ENCODE measurements at places on chromosomes 2 and 18.

GRCh38 chr2:221267773-221268425 lies 304.2 kb downstream of the EPHA4 start:
- no peak for DNase-seq

- DNase-seq = no peak
Observed at GRCh38 chr2:140893685-140894084, 1237.1 kb downstream of the LRP1B start.

DNA sequence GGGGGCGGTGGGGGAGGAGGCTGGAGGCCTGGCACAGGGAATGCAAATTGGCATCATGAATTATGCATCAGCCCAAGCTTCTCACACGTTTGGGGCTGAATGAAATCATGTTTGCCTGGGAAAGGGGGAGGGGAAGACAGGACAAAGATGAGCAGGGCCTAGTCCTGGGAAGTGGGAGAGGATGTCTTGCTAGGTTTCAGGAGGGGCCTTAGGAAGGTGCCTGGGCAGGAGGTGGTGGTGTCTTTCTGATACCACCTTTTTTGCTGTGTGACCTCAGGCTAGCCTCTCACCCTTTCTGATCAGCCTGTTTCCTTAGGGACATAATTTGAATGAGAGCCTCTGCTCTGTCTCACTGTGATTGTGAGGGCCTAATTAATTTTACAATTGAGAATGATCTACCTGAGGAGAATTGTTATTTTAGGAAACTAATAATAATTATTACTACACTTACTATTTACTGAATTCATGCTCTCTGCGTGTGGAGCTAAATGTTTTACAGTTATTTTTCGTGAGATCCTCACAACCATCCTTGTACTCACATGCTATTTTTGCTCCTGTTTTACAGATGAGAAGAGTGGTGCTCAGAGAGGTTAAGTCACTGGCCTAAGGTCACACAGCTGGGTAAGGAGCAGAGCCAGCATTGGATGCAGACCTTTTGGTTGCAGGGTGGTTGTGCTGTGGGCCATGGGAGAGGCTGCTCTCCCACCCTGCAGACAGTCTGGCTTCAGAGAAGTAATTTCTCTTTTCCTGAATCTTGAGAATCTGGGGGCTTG lies 39.6 kb downstream of the INHBB start:
- no peak for DNase-seq

- no peak for DNase-seq
Observed at GRCh38 chr2:143953451-143954030, 566.4 kb downstream of the ZEB2 start.

DNA sequence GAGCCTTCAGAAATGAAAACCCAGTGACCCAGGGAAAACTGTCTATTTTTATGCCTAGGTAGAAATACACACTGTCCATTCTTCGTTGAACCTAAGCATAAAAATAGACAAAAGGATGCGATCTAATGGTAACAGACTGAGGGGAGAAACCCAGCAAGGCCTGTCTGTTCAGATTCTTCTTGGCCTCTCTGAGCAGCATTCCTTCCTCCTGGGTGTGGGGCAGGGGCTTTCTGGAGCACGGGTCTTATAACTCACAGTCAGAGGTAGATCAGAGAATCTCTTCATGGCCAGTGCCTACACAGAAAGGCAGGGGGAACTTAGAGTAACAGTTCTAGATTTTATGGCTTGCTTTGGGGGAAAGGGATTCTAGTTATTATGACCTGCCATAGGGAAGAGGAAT lies 56.0 kb downstream of the PKDCC start:
- no peak for DNase-seq

DNA sequence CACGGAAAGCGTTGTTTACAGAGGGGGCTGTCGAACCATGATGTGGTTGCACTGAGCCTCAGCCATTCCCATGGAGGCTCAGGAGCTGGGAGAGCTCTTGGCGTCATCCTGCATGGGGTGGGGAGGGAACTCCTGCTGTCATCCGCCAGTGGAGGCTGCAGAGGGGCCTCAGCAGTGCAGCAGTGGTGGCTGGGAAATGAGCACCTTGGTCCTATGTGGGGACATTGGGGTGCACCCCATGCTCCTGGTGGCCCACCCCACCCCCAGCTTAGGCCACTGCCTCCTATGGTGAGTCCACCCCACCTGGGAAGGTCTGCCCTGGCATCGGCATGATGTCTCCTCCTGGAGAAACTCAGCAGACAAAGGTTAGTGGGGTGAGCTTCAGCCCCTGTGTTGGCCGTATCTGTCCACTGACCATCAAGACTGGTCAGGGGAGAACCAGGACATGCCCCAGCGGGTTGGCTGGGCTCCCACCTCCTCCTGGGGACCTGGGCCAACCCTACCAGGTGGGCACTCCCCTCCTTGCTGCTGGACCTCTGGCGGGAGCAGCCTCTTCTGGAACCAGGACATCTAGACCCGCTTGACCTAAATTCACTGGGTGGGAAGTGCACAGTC lies 67.8 kb upstream of the HDAC4 start:
- DNase-seq = no peak

- no peak for DNase-seq
Observed at GRCh38 chr2:162926501-162926900, 87.9 kb upstream of the KCNH7 start.

DNA sequence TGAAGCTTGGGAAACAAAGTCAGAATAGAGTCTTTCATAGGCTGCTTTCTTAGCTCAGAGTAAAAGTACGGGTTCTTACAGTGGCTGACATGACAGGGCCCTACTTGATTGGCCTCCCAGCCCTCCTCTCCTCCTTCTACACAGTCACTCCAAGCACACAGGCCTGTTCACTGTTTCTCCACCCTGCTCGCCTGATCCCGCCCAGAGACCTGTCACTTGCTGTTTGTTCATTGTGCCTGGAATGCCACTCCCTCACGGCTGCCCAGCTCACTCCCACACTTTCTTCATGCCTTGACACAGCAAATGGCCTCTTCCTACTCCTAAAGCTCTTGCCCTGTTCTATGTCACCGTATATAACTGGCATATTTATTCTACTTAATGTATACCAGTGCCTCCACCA lies 104.8 kb downstream of the MAP4K4 start:
- no peak for DNase-seq

GRCh38 chr18:76538846-76539245 lies 43.8 kb upstream of the ZNF516 start:
- no peak for DNase-seq
